Activated CD4-positive, alpha-beta T cell treated with anti-CD3 and anti-CD28 coated beads, Interleukin-2, Interleukin-4, amounts not matched to agents 100 ng/mL and 50 ng/mL, durations not matched to agents 16 hours and 8 hours (primary cell): ENCODE measurements at places on chromosomes 4 and X.

DNA sequence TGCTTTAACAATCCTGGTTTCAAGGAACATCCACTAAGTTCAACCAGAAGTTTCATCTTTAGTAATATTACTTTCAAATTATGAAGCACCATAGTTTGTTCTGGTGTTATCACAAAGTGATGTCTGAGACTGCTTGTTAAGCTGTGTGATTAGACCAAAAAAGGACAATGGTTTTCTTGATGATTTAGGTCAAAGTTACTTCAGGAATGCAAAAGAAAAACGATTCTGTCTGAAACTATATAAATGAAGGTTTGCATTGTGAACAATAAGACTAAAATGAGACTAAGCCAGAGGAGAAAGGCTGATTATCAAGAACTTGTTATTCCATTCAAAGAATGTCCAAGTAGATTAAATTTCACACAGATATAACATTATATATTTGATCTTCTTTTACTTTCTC lies 122.4 kb upstream of the ETNPPL start:
- peak; percentile 6 for DNase-seq

- DNase-seq, result peak; percentile 64
Observed at GRCh38 chr4:183840311-183840710, 64.8 kb upstream of the STOX2 start.

DNA sequence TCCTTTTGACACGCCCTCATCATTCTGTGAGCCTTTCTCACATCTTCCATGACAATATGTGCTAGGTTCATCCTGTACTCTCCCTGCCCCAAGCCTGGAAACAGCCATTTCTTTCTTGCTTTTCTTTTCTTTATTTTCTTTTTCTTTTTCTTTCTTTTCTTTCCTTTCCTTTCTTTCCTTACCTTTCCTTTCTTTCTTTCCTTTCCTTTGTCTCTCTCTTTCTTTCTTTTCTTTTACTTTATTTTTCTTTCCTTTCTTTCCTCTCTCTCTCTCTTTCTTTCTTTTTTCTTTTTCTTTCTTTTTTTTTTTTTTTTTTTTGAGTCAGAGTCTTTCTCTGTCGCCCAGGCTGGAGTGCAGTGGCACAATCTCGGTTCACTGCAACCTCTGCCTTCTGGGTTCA lies 14.6 kb downstream of the PPP1R3F start:
- DNase-seq, result no peak

DNA sequence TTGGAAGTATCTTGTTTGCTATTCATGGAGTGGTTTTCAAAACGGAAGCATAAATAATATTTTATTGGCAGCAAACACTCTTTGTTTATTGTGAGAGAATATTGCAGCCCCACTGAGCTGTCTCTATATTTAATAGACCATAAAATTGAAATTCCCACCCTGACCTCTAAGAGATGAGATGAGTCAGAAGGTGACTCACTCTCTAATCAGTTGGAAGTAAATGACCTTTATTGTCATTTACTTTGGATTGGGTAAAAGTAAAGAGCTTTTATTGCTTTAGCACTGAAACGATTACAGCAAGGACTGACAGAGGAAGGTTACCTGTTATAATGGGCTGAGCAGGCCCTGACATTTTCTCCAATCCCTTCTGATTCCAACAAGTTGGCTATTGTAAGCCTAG lies 55.0 kb downstream of the SYTL5 start:
- no peak for DNase-seq

GRCh38 chr4:183411291-183411861 lies 33.1 kb upstream of the CDKN2AIP start:
- no peak for DNase-seq
